Stomach (tissue), 19 donors: ENCODE measurements at places on chromosomes 4 and X. TPM values are rescaled to one million over a fixed set of nuclear protein-coding genes. Genes with fewer than 3 reads are reported as not detected.

DNA sequence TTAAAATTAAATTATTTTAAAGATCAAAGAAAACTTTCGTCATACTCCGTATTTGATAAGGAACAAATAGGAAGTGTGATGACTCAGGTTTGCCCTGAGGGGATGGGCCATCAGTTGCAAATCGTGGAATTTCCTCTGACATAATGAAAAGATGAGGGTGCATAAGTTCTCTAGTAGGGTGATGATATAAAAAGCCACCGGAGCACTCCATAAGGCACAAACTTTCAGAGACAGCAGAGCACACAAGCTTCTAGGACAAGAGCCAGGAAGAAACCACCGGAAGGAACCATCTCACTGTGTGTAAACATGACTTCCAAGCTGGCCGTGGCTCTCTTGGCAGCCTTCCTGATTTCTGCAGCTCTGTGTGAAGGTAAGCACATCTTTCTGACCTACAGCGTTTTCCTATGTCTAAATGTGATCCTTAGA, at the start of gene CXCL8:
Gene CXCL8, plus strand, starts transcription at position 217 of the 426 bp plus-strand sequence. Its CDS starts 90 bp downstream, at position 307.
- DNase-seq, result peak; percentile 70

GRCh38 chr4:136918772-136919171, 613.5 kb downstream of the PCDH18 start:
- DNase-seq, result no peak

- no peak for DNase-seq
Measured at GRCh38 chr4:86857341-86858052, 8.3 kb upstream of the SLC10A6 start.

- no peak for DNase-seq
Measured at GRCh38 chrX:4181782-4182407, 468.4 kb upstream of the PRKX start.

GRCh38 chr4:169098532-169098931, 88.5 kb upstream of the CBR4 start:
- DNase-seq, result no peak

DNA sequence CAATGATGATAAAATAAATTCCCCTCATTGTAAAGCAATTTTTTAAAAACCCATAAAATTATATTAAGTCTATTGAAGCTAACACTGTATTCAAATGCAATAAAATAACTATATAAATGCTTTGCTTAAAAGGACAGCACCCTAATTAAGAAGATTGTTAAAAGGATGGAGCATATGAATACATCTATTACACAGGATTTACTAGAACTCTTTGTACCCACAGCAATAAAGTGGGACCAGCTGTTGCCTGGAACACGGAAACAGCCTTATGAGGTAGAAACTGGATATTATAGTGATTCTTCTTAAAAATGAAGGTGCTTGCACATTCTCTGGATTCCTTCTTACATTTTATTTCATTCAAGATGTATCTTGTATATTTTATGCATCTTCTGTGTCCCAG, 298.7 kb upstream of the KLF3 start:
- DNase-seq, result no peak

- DNase-seq, result no peak
Measured at GRCh38 chrX:6707497-6707896, 172.6 kb upstream of the VCX3A start.

- DNase-seq, result no peak
Measured at GRCh38 chr4:146265950-146266490, 51.7 kb downstream of the REELD1 start.

DNA sequence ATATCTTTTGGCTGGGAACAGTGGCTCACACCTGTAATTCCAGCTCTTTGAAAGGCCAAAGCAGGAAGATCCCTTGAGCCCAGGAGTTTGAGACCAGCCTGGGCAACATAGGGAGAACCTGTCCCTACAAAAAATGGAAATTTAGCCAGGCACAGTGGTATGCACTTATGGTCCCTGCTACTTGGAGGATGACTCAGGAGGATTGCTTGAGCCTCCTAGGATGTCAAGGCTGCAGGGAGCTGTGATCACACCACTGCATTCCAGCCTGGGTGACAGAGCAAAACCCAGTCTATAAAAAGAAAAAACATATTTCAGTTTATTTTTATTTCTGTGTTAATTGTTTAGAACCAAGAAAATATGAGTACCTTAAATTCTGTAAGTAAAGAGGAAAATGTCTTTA, 123.7 kb downstream of the CBR4 start:
- DNase-seq, result no peak

DNA sequence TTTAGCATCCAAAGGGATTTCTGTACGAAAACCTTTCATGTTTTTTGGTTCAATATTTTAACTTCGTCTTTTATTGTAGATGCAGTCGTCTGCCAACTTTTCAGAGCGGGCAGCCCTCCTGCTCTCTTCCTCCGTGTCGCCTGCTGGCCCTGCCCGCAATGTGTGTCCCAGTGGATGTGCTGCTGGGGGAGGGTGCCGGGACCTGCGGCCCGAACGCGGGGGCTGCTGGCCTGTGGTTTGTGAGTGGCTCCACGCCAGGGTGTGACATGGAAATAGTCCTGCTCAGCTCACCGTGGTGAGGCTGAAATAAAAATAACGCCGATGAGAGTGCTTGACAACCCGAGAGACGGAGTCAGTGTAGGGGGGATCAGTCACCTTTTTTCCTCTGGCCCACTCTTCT, 59.7 kb upstream of the GRPEL1 start:
- DNase-seq, result no peak

GRCh38 chrX:13372203-13372980, 52.5 kb upstream of the ATXN3L start:
- no peak for DNase-seq

- DNase-seq, result no peak
Measured at GRCh38 chr4:163693776-163694175, 199.3 kb downstream of the TMA16 start.

DNA sequence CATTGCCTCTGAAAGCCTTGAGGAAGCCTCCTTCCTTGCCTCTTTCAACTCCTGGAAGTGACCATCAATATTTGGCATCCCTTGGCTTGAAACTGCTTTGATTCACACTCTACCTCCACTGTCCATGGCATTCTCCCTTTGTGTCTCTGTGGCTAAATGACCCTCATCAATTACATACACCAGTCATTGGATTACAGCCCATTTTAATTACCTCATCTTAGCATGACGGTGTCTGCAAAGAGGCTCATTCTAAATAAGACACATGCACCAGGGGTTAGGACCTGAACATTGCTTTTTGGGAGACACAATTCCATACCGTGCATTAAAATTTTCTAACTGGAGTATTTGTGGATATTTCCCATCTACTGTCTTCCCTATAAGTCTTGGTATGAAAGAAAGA, 60.7 kb upstream of the FAM9A start:
- no peak for DNase-seq

DNA sequence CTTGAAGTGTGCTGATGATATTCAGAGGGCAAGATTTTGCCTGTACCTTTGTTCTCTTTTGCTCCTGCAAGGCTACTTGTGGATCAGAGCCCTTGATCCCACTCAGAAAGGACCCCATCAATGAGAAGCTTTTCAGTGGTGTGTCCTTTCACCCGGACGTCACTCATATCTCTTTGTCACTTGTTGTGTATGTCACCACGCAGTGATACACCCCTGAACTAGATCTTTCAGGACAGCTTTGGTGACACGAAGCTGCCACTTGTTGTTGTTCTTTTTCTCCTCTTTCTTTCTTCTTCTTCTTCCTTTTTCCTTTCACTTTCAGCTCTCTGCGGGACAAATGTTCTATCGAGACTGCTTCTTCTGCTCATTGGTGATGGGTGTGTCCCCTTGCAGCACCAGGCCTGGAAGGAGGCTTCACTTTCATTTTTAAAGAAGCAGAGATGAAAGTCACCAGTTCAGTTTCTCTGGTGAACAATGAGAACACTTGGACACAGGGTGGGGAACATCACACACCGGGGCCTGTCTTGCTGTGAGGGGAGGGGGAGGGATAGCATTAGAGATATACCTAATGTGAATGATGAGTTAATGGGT, 83.6 kb downstream of the NBDY start:
- no peak for DNase-seq

- DNase-seq, result no peak
Measured at GRCh38 chr4:142861351-142861750, 15.2 kb upstream of the INPP4B start.

DNA sequence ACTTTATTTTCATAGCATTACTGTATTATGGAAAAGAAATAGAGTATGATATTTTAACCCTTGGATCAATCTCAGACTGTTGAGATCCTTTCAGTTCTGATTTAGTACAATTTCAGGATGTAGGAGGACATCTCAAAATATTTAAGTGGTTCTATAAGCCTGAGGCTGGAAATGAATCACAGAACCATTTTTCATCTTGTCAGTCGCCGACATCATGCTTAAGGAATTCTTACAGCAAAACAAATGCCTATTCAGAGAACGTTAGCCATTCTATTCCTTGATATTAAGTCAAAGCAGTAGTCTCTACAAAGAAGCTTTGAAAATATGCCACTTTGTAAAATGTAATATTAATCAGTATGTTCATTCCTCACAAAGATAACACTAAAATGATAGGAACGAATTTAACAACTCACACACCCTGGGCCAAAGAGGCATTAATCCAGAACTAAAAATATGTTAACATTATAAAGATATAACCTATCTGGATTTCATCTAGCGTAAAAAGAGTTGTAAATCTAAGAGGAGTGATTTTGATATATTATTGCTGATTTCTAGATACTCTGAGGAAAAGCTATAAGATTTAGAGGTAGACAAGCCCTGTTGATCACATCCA, 152.0 kb downstream of the GASK1B start:
- no peak for DNase-seq

DNA sequence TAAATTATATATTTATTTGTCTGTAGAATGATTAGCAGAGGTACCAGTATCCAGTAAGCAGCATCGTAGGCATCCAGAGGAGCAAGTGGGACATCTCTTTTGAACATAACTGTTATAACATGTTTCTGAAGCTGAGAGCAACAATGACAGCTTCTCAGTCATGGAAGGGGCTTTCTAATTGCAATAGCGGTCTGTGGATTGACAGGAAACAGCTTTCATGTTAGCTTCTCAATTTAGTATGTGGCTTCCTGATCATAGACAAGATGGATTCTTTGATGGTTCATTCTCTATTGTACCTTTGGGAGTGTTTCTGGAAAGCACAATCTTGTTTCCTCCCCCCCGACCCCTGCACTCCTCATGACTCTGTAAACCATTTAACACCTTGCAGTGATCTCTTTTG, 434.6 kb upstream of the GNPDA2 start:
- DNase-seq, result no peak

DNA sequence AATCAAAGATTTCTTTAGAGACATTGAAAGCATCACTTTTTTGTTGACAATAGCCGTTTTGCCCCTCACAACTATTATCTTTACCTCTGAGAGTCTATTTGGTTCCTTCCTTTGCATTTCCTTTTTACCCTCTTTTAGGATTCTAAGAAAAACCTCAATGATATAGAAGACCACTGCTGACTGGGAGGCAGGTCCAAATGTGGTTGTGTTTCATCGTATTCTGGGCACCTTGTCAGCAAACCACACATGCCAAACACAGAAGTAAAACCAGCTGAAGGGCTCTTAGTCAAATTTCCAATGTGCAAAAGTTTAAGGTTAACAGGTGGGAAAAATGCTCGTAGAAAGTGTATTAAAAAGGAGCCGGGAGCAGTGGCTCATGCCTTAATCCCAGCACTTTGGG, 5.1 kb upstream of the PRMT9 start:
- DNase-seq, result no peak

GRCh38 chrX:101362757-101363156, 14.2 kb upstream of the TIMM8A start:
- DNase-seq, result no peak

GRCh38 chrX:29487714-29488113, 727.6 kb upstream of the MAGEB2 start:
- DNase-seq, result no peak

DNA sequence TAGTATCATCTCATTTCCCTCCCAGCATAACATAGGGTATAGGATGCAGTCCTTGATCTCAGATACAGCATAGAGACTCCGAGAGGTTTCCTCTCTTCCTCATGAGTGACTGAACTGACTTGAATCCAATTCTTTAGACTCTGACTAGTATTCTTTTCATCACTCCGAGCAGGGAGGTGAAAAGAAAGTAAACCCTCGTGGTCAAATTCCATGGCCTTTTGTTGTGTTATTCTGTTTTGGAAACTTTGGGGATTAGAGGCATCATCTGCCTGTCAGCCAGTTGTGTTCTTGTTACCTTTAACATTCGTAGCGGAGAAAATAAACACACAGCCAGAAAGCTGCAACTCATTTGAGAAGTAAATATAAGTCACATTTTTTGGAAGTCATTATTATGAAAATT, 206.6 kb downstream of the ARHGAP10 start:
- DNase-seq, result no peak

- no peak for DNase-seq
Measured at GRCh38 chr4:168658751-168659150, 161.9 kb downstream of the PALLD start.

DNA sequence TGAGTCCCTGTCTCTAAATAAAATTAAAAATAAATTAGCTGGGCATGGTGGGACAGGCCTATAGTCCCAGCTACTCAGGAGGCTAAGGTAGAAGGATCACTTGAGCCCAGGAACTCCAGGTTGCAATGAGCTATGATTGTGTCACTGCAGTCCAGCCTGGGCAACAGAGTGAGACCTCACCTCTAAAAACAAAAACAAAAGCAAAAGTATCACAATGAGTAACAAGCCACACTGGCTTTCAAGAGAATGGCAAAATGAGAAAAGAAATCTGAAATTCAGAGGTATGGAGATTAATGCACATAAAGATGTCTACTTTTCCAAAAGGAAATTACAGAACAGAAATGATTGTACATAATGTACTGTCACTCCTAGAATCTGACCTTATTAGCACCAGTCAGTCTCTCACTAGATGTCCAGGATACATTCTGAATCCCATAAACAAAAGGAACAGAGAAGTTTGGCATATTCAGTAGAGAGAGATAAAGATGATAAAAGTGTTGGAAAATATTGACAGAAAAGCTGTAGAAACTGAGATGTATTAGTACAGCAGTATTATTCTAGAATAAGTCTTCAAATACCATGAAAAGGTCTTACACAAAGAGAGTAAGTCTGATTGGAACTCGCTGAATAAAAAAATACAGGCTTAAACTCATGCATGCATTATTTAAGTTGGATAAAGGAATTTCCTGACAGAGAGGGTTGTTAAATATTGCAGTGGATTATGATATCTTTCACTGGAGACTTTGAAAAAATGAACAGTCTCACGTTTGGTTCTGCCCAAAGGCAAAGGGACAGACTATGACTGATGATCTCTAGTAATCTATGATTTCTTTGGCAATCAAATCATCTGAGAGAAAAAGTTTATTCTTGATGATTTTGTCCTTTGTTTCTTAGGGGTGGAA, 102.5 kb downstream of the SH3RF1 start:
- DNase-seq, result no peak

The TRAM1L1 gene
- 0.92 TPM for polyA plus RNA-seq

The USP51 gene
- 0.44 TPM for polyA plus RNA-seq

The HS6ST2 gene
- 0.31 TPM for polyA plus RNA-seq

The TECRL gene
- not detected for polyA plus RNA-seq

The STK26 gene
- polyA plus RNA-seq, result 8.5 TPM

The SPIN4 gene
- polyA plus RNA-seq, result 1.5 TPM

The HTR2C gene
- not detected for polyA plus RNA-seq

The RNF150 gene
- 0.31 TPM for polyA plus RNA-seq

The SNCA gene
- 3.1 TPM for polyA plus RNA-seq

The GSX2 gene
- not detected for polyA plus RNA-seq
